RWPE1 (cell line): ENCODE measurements at places on chromosomes 1 and 21.

GRCh38 chr21:27233514-27234115, 266.7 kb upstream of the ADAMTS5 start:
- DNase-seq: no peak

GRCh38 chr1:99464738-99465137, 181.2 kb upstream of the PALMD start:
- DNase-seq: no peak

- peak; percentile 26 for DNase-seq
Observed at GRCh38 chr1:34460193-34460592, 283.5 kb downstream of the C1orf94 start.

DNA sequence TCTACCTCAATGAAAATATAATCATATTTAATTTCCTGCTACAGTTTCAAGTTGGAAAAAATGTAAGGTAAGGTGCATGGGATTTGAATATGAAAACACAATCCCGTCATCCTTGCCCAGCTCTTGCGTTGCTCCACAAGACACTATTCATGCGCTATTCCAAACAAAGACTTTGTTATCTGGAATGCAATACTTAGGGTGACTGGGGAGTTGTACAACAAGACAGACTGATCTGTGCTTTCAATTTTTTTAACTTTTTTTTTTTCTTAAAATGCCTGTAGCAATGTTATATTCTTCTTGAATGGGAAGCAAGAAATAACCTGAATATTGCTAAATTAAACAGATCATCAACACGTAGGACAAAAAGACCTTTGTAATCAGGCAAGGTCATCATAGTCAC, 1077.2 kb downstream of the TTLL7 start:
- no peak for DNase-seq

GRCh38 chr1:162717548-162718184, 72.8 kb upstream of the HSD17B7 start:
- DNase-seq: no peak

DNA sequence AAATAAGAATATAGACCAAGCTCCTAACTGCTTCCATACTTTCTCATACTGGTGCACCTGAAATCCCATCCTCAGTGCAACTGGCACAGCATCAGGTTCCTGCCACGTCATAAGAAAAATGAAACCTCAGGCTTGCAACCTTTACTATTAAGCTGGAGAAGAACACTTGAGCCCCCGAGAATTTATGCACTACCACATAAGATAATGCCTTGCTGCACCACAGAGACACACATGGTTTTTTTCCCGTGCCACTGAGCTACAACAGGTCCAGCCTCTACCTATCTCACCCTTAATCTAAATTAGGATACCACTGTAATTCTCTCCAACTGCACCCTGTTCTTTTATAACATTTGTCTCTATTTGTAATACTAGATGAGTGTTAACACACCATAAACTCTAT, 174.5 kb downstream of the DENND1B start:
- DNase-seq: no peak

GRCh38 chr1:28132171-28133167, 44.0 kb downstream of the PTAFR start:
- no peak for DNase-seq

DNA sequence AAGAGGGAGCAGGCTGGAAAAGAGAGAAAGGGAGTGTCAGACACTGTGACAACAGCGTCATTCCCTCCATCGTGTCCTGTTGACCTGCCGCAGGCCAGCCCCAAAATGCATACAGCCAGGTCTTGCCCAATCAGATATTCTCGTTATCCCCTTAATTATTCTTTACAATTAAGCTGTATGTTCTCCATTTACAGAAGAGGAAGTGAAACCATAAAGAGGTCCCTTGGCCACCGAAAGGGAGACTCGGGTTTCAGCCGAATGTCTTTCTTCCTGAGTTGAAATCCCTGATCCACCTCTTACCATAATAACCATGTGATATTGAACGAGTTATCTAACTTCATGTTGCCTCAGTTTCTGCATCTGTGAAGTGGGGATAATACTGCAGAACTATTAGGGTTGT, 70.5 kb downstream of the IGSF21 start:
- DNase-seq: no peak
